ENCODE measurements at places on chromosomes 11 and 22. TPM values are rescaled to one million over a fixed set of nuclear protein-coding genes. Genes with fewer than 3 reads are reported as not detected.
A peak's percentile ranks its signal among the peaks of the same experiment; 100 is the strongest.

DNA sequence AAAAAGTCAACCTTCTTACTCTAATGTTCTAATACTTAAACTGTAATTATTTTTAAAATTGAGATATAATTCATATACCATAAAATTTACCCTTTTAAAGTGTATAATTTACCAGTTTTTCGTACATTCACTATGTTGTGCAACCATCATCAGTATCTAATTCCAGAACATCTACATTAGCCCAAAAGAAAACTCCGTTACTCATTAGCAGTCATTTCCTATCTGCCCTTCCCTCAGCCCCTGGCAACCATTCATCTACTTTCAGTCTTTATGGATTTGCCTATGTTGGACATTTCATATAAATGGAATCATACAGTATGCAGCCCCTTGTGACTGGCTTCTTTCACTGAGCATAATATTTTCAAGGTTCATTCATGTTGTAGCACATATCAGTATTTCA lies 22.2 kb downstream of the SGSM3 start:
- DNase-seq: no peak

GRCh38 chr11:59172345-59173079 lies 580 bp downstream of the DTX4 start:
- peak; percentile 27 for DNase-seq

GRCh38 chr11:120532082-120532831 lies 20.7 kb downstream of the GRIK4 start:
- peak; percentile 68 for DNase-seq

GRCh38 chr11:78039919-78040671 lies 17.0 kb upstream of the KCTD14 start:
- DNase-seq: peak; percentile 82

DNA sequence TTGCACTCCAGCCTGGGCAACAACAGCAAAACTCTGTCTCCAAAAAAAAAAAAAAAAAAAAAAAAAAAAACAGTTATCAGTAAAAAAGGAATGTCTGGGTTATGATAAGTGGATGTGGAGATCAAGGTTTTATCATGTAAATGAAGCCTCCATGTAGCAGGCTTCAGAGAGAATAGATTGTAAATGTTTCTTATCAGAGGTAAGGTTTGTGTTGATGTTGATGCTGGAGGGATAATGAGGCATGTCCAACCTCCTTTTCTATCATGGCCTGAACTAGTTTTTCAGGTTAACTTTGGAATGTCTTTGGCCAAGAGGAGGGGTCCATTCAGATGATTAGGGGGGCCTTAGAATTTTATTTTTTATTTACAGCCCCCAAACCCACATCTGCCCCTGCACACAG lies 35.4 kb upstream of the TREH start:
- no peak for DNase-seq

GRCh38 chr11:882596-882995 lies 28.0 kb downstream of the CHID1 start:
- no peak for DNase-seq

DNA sequence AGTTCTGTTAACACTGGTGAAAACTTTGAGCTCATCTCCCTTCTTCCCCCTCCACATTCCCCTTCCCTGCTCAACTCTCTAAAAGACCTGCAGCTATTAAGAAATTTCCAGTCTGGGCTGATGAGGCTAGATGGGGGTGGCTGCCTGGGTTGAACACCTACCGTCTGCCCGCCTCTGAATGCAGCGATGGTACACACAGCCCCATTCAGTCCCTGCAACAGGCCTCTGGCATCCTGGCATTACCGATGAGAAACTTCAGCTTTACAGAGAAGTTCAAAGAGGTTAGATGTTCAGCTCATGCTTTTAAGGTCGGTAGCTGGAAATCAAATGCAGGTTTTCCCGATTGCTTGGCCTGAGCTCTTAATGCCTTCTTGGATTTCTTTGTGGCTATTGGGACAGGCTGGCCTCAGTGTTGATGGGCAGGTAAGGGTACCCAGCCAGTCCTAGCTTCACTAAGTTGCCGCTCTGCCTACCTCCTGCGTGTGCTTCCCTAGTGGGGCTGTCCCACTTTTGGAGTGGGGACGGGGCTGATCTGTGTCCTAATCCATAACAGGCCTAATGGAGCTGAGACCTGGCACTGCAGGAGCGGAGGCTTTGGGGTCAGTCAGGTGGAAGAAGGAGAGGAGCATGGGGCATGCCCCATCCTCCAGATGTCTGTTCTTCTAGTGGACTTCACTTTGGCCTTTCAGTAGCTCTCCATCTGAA lies 49.1 kb downstream of the ZBTB16 start:
- DNase-seq: no peak

DNA sequence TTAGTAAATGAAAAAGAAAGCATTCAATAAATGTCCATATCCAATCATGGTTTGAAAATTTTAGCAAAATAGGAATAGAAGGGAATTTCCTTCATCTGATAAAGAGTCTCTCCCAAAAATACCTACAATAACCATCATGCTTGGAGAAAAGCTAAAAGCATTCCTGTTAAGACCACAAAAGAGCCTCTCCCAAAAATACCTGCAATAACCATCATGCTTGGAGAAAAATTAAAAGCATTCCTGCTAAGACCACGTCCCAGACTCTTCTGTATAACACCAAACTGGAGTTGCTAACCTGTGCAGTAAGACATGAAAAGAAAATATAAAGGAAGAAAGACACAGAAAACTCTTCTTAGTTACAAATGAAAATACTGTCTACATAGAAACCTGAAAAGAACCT lies 69.4 kb downstream of the LINC01488 start:
- DNase-seq: no peak

DNA sequence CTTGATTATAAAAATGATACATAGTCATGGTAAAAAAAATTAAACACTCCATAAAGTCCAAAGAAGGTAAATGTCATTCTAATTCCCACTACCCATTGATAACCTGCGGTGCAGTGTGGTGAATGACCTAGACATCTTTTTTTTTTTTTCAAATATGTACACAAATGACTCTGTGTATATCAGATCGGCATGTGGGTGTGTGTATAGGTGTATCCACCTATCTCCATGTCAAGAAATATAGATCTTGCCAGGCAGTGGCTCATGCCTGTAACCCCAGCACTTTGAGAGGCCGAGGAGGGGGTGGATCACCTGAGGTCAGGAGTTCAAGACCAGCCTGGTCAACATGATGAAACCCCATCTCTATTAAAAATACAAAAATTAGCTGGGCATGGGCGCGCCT lies 18.4 kb upstream of the CBX6 start:
- no peak for DNase-seq

GRCh38 chr11:3052109-3052479 lies 5.1 kb downstream of the CARS1 start:
- DNase-seq: no peak

DNA sequence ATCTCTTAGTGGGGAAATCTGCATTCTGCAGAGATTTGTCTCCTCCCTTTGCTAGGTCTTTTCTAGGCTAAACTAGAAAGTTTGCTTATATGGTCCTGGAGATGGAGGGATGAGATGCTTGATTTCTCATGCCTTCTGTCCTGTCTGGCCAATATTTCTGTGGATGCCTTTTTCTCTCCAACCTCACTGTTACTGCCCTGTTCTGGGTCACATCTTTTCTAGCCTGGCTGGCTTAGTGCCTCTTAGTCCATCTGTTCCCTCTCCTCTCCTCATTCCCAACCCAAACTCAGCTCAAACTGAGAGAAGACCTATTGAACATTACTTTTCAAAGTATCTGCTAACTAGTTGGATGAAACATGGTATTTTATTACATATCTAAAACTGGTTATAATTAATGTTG lies 62.0 kb downstream of the RRM1 start:
- no peak for DNase-seq

- no peak for DNase-seq
Measured at GRCh38 chr11:64259533-64260067, 8.3 kb downstream of the PLCB3 start.

DNA sequence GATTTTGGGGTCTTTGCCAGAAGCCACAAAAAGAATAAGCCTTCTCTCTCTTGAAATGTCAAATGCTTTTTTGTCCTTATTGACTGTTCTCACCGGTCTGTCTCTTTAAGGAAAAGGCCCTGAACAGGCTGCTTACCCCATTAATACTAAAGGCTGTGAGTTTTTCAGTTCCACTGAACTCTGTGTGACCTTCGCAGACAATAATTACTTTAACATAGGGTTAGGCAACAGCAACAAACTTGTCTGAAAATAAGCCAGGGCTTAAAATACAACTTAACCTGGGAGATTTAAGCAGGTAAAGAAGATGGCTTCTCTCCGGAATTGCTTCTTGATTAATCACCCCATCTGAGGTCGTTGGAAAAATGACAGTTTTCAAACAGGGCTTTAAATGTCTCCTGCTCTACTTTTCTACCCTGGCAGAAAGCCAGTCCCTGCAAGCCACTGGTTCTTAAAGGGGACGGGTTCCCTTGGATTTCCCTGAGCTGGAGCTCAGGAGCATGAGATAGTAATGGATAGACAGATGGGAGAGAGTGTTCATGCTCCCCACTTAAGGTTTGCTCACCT lies 69.4 kb downstream of the ARL14EP start:
- DNase-seq: no peak

DNA sequence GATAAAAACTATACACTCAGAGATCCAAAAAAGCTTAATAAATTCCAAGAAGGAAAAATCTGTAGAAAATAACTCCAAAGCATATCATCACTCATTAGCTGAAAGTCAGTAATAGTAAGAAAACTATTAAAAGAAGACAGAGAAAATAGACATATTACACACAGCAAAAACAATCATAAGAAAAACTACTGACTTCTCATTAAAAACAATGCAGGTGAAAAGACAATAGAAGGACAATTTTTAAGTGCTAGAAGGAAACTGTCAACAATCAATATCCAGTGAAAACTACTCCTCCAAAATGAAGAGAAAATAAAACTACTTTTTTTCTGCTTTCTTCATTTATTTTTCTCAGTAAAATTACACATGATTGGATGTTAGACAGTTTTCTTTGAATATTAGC lies 56.5 kb downstream of the BLID start:
- no peak for DNase-seq

The DMC1 gene
- 1.4 TPM for total RNA-seq

The TRPT1 gene
- total RNA-seq: 25.2 TPM

The OR6X1 gene
- total RNA-seq: not detected

The DNAJC24 gene
- 11.1 TPM for total RNA-seq

The KCNQ1OT1 gene
- 11.5 TPM for total RNA-seq

The FXYD2 gene
- 14.7 TPM for total RNA-seq

The TPH1 gene
- total RNA-seq: 0.57 TPM

The PRRG4 gene
- total RNA-seq: 0.79 TPM
